Fibroblast of lung (primary cell): ENCODE measurements at places on chromosomes 5 and 9.

- no peak overlapping the region for H3K27ac ChIP-seq
- DNase-seq, result peak; percentile 31
- peaks cover 2% of the 10 kb centered on the region for H3K4me1 ChIP-seq
- no peak overlapping the region for H3K4me3 ChIP-seq
- no peaks in the 10 kb centered on the region for H3K27me3 ChIP-seq
Measured at GRCh38 chr5:157471709-157472108, 11.7 kb downstream of the NIPAL4 start.

DNA sequence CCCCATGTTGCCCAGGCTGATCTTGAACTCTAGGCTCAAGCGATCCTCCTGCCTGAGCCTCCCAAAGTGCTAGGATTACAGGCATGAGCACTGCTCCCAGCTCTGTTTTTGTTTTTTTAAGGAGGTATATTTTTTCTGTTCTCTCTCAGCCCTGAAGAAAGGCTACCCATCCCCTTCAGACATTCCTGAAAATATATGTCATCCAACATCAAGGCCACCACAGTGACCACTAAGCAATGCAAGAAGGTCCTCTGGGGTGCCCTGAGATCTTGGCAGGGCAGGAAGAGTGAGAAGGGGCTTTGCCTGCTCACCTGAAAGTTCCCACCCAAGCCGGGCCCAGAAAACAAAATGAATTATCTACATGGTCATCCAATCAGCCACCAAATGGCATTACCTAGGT, 47.8 kb upstream of the IL17B start:
- no peaks in the 10 kb centered on the region for H3K27me3 ChIP-seq
- H3K4me1 ChIP-seq, result peaks cover 55% of the 10 kb centered on the region
- H3K36me3 ChIP-seq, result peaks cover 49% of the 10 kb centered on the region

DNA sequence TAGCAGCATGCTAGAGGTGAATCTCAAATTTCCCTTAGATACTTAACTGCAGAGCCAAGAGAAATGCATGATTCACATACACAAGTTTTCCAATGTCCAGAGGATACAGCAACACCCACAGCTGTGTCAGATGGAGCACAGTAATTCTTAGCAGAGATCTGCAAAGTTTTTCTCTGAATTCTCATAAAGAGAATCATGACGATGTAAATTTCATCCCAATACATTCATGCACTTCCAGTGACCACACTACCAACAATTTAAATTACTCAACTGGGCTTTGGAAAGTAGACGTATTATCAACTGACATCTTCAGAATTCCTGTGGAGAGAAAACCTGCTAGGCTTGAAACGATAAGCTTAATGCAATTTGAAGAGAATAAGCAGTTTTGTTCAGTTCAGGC, 378.8 kb upstream of the TLE4 start:
- no peaks in the 10 kb centered on the region for H3K27me3 ChIP-seq
- H3K27ac ChIP-seq, result no peak overlapping the region
- DNase-seq, result peak; percentile 97
- H3K4me3 ChIP-seq, result no peak overlapping the region

GRCh38 chr5:120465436-120465961, 1.4 kb downstream of the PRR16 start:
- peak; percentile 64 for DNase-seq
- no peaks in the 10 kb centered on the region for H3K27me3 ChIP-seq
- H3K4me3 ChIP-seq, result peak overlapping the region; percentile 93
- H3K36me3 ChIP-seq, result no peaks in the 10 kb centered on the region
- H3K27ac ChIP-seq, result peak overlapping the region; percentile 69
- peaks cover 5% of the 10 kb centered on the region for H3K4me1 ChIP-seq

DNA sequence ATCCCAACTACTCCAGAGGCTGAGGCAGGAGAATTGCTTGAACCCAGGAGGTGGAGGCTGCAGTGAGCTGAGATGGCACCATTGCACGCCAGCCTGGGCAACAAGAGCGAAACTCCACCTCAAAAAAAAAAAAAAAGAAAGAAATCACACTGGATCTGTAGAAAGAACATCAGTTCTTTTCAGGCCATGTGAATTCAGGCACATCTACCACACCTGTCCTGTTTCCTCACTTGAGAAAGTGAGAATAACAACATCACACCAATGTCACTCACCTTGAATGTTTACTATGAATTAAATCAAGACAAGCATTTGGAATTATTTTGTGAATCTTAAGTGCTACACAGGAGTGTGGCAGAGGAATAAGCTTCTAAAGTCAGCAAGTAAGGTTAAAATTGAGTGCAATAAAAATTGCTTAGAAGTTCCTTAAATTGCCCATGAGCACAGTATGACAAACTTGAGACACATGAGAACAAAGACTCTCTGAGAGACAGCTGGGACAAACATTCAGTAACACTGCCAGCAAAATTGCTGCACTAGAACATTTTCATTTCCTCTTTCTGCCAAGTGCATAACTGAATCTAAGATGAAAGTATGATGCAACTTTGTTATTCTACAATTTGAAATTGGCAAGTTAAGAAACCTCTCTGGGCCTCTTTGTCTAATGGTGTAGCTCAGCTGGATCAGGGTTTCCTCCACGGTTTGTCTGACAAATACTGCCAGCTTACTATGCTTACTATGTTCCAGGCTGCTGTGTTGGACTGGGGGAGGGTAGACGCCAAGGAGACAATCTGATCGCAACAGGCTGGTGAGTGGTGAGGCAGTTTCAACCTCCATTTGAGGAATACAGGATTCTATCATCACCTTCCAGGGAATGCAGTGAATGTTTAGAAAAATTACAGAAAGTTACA, 1.9 kb upstream of the RIC1 start:
- peaks cover 5% of the 10 kb centered on the region for H3K4me1 ChIP-seq
- H3K36me3 ChIP-seq, result no peaks in the 10 kb centered on the region
- H3K4me3 ChIP-seq, result peak overlapping the region; percentile 91
- H3K27ac ChIP-seq, result peak overlapping the region; percentile 40
- DNase-seq, result peak; percentile 93

GRCh38 chr9:72305102-72305546, 59.9 kb downstream of the ZFAND5 start:
- H3K36me3 ChIP-seq, result no peaks in the 10 kb centered on the region
- H3K4me3 ChIP-seq, result peak overlapping the region; percentile 49
- peak overlapping the region; percentile 70 for H3K27ac ChIP-seq
- peak; percentile 66 for DNase-seq
- no peaks in the 10 kb centered on the region for H3K4me1 ChIP-seq

DNA sequence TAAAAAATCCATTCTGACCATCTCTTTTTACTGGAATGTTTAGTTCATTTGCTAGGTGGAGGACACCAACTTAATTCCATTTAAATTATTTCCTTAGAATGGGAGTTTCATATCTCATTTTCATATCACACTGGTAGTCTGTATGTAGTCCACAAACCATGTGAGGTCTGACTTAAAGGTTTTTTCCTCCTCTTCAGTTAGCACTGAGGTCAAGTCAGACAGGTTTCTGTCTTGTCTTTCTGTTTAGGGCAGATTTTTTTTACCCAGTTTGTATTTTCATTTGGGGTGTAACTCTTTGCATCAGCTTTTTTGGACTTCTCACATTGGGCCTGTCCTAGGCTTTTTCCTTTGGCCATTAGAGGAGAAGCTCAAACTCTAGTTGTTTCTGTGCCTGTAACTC, 75.3 kb downstream of the RANBP17 start:
- H3K27ac ChIP-seq, result no peak overlapping the region
- H3K4me1 ChIP-seq, result no peaks in the 10 kb centered on the region
- no peaks in the 10 kb centered on the region for H3K36me3 ChIP-seq
- H3K4me3 ChIP-seq, result no peak overlapping the region
- H3K27me3 ChIP-seq, result no peaks in the 10 kb centered on the region
